ENCODE measurements at places on chromosomes 6 and 20.

GRCh38 chr6:12245763-12246718 is 44.1 kb upstream of the EDN1 start:
- no peak for DNase-seq

DNA sequence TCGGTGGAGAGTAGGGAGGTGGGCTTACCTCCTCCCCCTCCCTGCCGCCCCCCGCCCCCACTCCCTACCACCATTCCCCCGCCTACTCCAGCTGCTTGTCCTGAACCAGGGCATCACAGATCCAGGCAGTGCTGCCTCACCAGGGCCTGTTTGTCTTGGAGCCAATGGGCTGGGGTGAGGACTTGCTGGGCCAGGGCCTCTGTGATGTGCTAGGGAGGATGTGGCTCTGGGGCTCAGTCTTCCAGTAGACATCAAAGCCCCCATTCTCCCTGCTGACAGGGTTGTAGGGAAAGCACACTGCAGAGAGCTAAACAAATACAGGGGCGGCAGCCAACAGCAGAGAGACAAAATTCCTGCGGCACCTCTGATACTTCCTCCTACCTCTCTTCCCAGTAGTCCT is 48.2 kb upstream of the NXT1 start:
- DNase-seq: no peak

GRCh38 chr6:31734247-31734820 is 2.0 kb downstream of the CLIC1 start:
- no peak for DNase-seq

DNA sequence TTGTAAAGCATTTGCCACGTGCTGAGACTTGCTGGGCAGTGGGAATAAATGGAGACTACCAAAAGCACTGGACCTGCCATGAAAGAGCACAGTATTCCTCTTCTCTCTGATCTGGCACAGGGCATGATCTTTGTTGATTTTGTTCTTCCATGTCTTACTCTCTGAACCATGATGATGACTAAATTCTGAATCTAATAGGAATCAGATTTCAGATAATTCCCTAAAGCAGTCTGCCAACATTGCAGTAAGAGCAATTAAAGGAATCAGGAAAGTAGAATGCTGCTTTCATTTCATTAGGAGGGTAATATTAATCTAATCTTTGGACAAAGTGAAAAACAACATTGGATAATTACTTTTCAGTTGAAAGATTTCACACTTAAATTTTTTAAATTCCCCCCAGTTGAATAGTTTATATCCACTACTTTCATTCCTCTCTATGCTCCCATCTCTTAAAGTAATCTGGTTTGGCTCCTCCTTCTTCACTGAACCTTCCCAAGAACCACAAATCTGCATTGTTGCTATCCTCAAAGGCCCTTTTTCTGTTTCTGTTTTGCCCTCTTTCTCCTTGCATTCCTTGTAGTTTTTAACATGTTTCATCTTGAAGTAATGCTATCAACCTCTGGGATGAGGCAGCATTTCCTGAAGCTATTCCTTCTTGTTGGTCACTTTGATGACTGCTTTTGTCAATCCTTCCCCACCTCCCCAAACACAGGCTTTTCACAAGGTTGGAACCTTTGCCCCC is 243.2 kb upstream of the TENT5A start:
- DNase-seq: no peak

DNA sequence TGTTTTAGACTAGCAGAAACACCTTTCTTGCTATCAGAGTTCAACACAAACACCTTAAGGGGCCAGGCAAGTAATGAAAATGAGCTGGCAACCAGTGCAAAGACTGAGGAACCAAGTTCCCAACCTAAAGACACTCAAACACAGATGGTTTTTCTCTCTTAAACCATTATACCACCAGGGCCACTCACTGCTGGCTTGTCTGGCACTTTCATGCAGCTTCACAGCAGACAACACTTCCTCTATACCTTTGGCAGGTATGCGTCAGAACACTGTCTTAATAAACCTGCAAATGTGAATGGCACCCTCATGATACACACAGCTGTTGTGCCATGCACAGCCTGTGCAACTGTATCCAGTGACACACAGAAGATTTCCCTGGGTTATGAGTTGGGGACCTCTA is 41.6 kb downstream of the NFATC2 start:
- DNase-seq: no peak
